Neuronal stem cell (in vitro differentiated cells): ENCODE measurements at places on chromosomes 16 and 17.

- no peak for DNase-seq
These were observed 19.1 kb downstream of the OSBPL7 start for GRCh38 chr17:47802341-47803022.

DNA sequence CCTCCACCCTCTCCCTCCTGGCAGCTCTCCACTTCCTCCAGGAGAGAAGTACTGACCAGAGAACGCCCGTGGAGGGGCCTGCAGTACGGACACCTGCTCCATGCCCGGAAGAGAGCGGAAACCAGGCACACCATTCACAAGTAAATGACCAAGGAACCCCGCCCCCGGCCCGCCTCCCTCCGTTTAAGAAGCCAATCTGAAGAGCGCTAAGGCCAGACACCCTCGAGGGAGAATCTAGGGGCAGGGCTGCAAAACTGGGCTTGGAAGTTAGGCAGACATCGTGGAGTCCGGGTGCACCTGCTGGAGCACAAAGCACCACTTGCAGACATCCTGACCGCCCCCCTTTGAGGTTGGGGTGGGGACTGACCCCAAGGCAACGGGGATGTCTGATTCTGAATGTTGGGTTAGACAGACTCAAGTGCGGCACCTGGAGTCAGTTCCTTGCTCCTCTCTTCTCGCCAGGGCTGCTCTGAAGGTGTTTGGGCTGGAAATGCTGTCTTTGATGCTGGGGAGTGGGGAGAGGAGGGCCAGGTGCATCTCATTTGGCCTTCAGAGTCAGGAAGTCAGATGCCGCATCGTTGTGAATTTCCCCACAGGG lies 964 bp upstream of the FAAP100 start:
- peak; percentile 72 for DNase-seq

DNA sequence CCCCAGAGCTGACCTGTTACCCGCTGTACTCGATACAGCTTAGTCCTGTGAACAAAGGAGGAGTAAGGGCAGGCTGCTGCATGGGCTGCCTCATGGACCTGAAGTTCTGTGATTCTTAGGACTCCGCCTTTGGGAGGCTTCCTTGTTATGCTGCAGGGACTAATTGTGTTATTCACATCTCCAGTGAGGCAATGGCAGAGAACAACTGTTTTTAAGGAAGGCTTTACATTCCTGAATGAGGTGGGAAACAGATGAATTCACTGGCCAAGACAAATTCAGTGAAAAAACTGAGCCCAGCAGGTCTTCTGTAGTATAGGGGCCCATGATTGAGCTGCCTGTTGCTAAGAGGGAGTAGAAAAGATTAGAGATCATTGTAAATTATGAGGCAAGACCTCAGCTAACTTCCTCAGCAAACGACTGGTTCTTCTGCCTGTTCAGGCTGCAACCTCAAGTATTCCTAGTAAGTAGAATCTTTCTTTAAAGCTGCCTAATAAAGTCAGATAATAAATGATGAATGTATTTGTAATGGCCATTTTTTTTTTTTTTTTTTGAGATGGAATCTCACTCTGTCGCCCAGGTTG lies 26.3 kb downstream of the ADORA2B start:
- DNase-seq = no peak

- DNase-seq = no peak
These were observed 12.7 kb upstream of the ZG16 start for GRCh38 chr16:29765167-29766032.

DNA sequence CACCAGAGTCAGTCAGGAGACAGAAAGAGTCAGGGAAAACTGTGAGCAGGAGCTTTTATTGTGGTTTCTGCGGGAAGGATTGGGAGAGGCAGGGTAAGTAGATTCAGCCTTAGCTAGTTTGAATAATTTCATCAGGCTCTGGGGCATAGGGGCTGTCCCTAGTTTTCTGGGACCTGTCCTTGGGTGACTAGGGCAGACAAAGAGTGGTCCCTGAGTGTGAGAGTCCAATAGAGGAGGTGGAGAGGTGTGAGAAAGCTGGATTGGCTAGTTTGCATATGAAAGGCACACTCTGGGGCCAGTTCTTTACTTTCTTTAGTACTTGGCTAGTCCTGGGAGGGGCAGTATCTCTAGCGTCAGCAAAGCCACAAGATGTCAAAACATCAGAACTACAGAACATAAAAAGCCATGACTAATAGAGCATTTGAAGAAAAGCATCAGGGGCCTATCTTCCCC lies 255.6 kb downstream of the HS3ST3A1 start:
- DNase-seq = no peak

- DNase-seq = no peak
These were observed 219.6 kb upstream of the TNRC6C start for GRCh38 chr17:77738751-77739531.

DNA sequence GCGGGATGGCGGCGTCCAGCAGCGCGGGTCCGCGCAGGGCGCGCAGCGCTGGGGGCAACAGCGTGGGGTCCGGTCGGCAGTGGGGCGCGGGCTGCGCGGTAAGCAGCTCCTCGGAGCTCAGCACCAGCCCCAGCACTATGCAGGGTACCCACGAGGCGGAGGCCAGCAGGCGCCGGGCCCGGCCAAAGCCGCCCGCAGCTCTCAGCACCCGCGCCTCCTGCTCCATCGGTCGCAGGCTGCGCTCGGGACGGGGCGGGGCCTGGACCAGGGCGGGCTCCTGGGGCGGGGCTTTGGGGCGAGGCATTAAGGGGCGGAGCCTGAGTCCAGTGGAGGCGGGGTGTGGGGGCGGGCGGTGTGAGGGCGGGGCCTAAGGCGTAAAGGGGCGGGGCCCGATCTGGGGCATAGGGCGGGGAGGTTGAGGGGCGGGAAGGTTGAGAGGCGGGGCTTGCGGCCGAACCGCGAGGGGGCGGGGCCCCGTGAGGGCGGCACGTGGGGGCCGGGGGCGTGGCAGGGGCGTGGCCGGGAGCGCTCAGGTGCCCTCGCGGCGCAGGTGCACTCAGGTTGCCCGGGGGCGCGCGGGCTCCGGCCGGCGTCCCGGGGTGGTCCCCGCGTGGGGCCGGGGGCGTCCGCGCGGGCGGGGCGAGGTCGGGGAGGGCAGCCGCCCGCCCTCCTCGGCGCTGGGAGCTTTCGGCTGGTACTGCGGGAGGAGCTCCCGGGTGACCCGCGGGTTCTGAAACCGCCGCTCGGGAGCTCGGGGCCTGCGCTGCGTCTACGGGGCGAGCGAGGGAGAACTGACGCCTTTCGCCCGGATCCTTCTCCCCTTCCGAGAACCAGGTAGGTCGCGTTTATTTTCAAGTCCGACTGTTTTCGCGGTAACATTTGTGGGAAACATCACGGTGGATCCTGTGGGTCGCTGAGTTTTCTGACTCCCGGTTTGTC lies 1.4 kb upstream of the SLC22A31 start:
- peak; percentile 84 for DNase-seq

DNA sequence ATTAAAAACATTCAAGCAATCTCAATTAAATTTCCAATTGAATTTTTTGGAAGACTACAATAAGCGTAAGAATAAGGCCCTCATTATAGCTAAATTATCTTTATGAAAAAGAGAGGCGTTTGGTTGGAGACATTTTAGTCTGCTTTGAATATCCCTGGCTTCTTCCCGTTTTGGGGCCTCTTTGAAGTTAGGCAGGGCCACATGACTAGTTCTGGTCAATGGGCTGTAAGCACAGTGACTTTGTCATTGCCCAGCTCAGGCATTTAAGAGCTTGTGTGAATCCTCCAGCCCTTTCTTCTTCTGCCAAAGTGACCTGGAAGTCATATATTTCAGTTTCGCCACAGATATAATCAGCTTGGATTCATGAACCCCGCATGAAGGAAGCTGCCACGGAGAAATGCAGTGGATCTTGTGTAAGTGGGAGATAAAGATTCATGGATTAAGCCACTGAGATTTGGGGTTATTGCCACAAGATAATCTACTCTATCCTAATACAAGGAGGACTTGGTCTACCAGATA lies 21.7 kb upstream of the UBTF start:
- no peak for DNase-seq

GRCh38 chr16:83806036-83806435 lies 1.7 kb upstream of the HSBP1 start:
- no peak for DNase-seq

DNA sequence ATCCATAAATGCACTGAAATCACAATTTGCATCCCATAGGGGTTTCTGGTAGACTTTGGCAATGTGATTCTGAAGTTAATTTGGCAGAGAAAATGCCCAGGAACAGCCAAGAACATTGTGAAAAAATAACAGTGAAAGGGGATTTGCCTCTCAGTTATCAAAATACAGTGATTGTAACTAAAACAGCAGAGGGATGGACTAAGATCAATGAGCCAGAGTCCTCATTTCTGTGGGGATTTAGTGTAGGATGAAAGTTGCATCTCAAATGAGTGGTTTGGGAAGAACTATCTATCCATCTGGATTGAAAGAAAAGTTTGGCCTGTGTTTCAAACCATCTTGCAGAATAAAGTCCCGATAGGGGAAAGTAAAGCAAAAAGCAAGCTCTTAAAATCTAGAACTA lies 28.1 kb downstream of the MYBBP1A start:
- DNase-seq = no peak

- DNase-seq = no peak
These were observed 225.7 kb downstream of the SHISA9 start for GRCh38 chr16:13127144-13127543.

- DNase-seq = peak; percentile 62
These were observed 1.4 kb downstream of the TRAF4 start for GRCh38 chr17:28744972-28745785.

DNA sequence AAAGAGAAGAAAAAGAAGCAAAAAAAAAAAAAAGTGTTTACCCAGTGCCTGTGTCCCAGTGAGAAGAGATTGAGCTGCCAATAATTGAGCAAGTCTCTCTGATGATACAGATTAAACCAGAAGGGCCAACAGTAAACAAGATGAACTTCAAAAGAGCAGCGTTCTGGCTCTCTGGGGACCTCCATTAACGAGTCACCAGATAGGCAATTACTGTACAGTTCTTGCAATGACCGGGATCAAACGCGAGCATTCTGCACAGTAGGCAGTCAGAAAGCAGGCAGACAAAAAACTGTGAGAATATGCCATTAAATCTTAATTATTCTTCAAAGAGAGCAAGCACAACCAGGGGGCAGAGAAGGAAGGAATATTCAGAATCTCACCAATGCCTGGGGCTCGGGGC lies 626.1 kb downstream of the TMEM114 start:
- no peak for DNase-seq

- DNase-seq = no peak
These were observed 834 bp upstream of the TXNDC11 start for GRCh38 chr16:11743308-11744074.

- no peak for DNase-seq
These were observed 81.1 kb downstream of the CACNG1 start for GRCh38 chr17:67125417-67125816.

DNA sequence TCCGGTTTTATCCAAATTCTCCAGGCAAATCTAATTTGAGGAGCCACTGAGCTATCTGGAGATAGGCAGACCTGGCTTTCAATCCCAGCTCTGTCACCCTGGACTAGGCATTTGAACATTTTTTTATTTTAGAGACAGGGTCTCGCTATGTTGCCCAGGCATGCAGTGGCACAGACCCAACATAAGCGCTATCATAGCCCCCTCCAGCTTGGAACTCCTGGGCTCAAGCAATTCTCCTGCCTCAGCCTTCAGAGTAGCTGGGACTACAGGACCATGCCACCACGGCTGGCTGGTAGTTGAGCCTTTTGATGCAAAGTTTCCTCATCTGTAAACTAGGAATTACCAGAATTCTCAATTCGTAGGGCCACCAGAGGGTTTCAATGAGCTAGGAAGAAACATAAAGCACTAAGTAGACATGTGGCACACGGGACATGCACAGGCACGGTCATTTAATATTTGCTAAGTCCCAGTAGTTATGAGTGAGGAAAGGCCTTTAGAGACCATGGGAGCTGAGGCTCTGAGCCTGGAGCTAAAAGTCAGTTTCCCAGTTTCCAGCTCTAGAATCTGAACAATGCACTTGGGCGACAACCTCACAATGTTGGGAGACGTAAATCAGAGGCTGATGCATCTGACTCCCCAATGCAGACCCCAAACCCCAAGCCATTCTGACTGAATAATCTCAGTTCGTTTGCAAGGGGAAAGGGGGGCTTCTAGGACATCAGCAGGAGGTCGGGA lies 1.1 kb downstream of the ELOB start:
- no peak for DNase-seq

- DNase-seq = peak; percentile 38
These were observed 48.0 kb upstream of the RBFOX3 start for GRCh38 chr17:79658811-79659207.

- DNase-seq = no peak
These were observed 407 bp upstream of the TMEM94 start for GRCh38 chr17:75456039-75456416.

DNA sequence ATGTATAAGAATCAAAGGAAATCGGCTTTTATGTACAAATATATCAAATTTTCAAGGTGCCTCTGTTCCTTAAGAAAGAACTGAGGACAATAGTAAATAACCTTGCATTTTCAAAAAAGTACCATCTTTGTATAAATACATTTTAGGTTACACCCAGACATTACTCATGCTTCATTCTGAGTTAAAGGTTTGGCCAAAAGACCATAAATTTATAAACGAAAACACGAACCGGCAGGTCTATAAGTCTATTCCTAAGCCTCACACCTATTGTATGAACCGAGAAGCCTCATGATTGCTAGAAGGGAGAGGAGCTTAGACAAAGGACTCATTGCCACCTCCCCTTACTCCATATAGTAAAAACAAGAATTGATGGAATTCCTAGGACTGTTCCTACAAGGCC lies 94.6 kb upstream of the PSMD7 start:
- no peak for DNase-seq

- no peak for DNase-seq
These were observed 719.7 kb upstream of the CDH8 start for GRCh38 chr16:62755938-62756337.

GRCh38 chr17:58756246-58757161 lies 850 bp downstream of the PPM1E start:
- peak; percentile 24 for DNase-seq

DNA sequence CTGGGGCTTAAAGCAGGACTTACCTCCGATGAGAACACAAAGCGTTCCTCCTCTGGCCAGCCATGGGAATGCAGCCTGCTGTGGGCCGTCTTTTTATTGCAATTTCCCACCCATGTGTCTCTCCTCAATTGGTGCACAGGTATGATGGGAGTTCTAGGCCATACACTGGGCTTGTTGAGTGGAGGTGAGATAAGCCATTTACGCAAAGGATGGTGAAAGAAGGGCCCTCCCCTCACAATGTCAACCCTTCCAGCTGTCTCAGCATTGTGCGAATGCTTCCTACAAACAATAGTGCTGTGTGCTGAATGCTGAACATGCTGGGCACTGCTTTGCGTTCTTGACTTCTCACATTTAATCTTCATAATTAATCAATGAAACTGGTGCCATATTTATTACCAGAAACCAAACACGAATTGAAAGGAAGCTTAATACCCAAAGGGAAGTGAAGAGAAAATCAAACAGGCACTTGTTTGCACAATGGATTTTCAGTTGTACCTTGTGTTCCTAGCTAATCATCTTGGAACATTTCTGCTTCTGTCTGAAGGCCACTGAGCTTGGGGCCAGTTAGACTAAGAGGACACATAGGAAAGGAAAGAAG lies at the start of gene GP2:
Gene GP2, minus strand, starts transcription at position 70 of the 598 bp plus-strand sequence. CDS start 1,082 bp downstream, outside the sequence.
- no peak for DNase-seq

GRCh38 chr17:73791121-73791520 lies 146.9 kb upstream of the SDK2 start:
- no peak for DNase-seq
